D341Med (cell line): ENCODE measurements at places on chromosomes 1 and 21.

DNA sequence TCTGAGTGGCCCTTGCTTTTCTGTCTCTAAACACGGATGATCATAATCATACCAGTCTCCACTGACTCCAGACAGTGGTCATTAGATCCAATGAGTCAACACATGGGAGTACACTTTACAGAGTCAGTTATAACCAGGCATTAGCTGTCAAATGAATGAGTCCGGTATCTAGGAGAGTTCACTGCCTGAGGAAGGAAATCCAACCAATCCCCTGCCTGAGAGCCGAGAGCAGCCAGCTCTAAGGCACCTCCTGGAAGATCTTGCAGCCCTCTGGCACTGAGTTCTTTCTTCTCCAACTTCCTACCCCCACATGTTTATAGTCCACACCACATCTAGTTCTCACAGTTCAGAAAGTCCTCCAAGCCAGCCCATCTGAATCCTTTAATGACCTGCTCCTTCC, 29.4 kb upstream of the RBM15 start:
- DNase-seq, result no peak

- DNase-seq, result no peak
Measured at GRCh38 chr1:203093754-203094410, 8.1 kb upstream of the MYOG start.

- DNase-seq, result no peak
Measured at GRCh38 chr1:72003092-72003491, 279.2 kb downstream of the NEGR1 start.

DNA sequence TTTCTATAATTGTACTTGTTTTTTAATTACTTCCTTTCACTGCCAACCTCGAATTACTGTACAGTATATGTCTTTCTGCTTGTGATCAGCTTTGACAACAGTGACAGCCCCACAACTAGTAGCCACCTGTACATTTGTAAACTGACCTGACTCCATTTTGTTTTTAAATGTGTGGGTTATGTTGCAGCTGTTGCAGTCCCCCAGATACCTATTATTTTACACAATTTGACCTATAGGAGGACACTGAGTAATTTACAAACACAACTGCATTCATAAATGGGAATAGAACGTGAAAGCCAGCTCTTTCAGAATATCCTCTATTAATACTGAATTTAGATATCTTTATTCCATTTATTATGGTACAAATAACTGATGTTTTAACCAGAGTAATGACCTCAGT, 2.5 kb upstream of the VAMP3 start:
- no peak for DNase-seq

GRCh38 chr1:109281680-109282496, 1.1 kb downstream of the PSRC1 start:
- no peak for DNase-seq

DNA sequence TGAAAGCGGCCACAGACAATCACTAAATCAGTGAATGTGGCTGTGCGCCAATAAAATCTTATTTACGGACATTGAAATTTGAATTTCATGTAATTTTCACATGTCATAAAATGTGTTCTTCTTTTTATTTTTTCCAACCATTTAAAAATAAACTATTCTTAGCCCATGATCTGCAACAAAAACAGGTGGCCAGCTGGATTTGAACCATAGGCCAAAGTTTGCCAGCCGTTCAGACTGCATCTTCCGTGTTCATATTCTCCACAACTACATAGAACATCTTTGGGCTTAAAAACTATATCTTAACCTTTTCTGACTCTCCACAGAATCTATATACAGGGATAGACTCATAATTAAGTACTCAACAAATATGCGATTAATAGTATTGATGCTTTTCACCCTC, 81.2 kb upstream of the RALGPS2 start:
- DNase-seq, result no peak

- DNase-seq, result no peak
Measured at GRCh38 chr1:228228601-228229074, 20.8 kb downstream of the OBSCN start.

- DNase-seq, result no peak
Measured at GRCh38 chr1:193301746-193302145, 115.3 kb upstream of the B3GALT2 start.

- peak; percentile 93 for DNase-seq
Measured at GRCh38 chr21:14382835-14383595, at the start of gene HSPA13. Gene HSPA13, minus strand, starts transcription at chr21:14383146. Its CDS starts 27 bp downstream, at chr21:14383119.

GRCh38 chr1:150194381-150195031, 41.4 kb downstream of the ANP32E start:
- DNase-seq, result no peak

DNA sequence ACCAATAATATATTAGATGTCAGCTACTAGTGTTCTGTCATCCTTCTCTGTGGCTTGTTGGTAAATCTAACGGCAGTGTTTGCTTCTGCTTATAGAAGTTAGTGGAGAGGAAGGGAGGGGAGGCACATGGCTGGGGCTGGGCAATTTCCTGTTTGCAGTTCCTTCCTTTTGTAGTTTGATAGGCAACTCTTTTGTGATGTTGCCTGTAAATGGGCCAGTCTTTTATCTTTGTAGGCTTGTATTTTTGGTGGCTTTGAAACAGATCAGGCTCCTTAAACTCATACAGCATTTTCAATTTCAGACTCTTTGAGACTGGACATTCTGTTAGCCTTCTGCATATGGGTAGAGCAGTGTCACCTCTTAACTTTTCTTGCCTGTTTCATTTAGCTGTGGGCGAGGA, 48.1 kb downstream of the CDC14A start:
- DNase-seq, result no peak
